GM12891 (cell line): ENCODE measurements at places on chromosomes 3 and 15.

- no peak for DNase-seq
Measured at GRCh38 chr3:194285850-194286197, 65.3 kb downstream of the CPN2 start.

DNA sequence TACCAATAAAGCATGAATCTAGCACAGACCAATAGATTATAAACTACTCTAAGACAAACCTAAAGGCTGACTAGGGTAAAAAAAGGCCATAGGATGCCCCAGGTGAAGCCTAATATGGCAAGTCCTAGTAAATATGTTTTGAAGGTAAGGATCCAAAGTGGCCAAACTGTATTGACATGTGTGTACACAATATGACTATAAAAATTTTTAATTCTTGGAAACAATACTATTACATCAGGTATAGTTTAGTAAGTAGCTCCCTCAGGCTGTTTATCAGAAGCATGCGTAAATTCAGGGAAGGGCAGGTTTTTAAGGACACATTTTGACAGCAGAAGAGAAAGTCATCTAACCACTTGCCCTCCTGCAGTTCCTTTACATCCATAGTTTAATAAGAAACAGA, 18.8 kb downstream of the GNB4 start:
- no peak for DNase-seq

DNA sequence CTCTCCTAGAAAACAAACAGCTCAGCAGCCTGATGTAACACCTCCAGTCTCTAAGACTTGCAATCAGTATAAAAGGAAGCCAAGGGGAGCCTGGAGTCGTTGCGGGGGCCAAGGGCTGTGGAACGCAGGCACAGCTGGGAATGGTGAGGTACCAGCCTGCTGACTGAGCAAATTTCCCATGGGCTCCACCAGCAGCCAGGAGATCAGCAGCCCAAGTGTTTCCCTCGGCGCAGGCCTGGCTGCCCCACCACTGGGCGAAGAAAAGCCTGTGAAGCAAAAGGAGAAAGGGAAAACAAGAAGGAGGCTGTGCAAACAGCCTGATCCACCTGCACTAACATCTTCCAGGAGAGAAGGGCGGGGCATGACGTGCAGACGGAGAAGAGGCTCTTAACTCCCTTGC, 155.3 kb downstream of the SHQ1 start:
- no peak for DNase-seq

- no peak for DNase-seq
Measured at GRCh38 chr3:32842531-32842931, 24.7 kb downstream of the TRIM71 start.

DNA sequence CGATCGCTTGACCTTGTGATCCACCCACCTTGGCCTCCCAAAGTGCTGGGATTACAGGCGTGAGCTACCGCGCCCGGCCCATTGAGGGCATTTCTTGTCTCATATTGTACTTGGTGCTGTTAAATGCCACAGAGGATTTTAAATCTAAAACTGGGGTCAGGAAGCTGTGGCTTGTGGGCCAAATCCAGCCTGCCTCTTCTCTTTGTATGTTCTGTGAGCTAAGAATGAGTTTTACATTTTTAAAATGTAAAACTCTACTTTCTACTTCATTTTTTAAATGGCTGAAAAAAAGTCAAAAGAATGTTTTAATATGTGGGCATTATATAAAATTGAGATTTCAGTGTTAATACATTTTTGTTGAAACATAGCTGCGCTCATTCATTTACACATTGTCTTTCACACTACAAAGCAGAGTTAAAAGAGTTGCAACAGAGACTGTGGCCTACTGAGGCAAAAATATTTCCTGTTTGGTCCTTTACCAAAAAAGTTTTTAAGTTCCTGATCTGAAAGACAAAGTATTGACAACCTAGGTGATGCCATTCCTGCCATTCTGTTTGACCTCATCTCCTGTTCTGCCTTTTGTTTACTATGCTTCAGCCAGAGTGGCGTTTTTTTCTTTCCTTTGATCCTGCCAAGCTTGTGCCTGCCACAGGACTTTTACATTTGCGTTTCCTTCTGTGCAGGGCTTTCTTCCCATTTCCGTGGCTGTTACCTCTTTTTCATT, 50.4 kb downstream of the PDCD6IP start:
- DNase-seq, result no peak

- no peak for DNase-seq
Measured at GRCh38 chr3:44870375-44871061, 3.9 kb upstream of the TGM4 start.

DNA sequence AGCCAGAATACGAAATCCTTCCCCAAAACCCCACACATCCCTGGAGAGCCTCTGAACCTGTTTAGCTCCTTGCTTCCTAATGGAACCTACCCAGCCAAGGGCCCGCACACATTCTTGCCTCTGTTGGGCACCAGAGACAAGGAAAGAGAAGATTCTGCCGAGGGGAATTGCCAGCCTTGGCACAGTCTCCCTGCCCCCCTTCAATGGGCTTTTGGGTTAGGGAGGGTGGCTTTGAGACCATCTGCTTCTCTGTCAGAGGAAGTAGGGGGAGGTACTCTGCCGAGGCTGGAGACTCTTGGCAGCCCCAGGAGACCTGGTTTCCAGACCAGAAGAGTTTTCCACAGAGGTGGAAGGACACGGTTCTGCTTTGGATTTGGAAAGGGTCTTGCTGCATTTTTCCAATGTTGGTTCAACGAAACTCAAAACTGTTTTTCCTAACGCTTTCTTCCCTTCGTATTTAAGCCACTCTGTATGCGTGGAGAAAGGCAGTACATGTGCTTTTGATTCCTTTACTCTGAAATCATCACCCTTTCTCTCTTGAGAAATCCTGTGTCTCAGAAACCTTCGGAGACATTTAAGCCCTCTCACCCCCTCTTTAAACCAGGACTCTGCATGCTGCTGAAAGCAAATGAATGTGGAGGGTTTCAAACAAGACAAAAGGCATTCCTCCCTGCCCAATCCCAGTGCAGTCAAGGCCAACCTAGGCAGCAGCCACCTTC, 78.8 kb upstream of the PRR23C start:
- DNase-seq, result no peak

GRCh38 chr3:53357458-53357857, 10.1 kb upstream of the DCP1A start:
- DNase-seq, result no peak

- no peak for DNase-seq
Measured at GRCh38 chr3:104521606-104522336, 844.9 kb upstream of the ALCAM start.

- no peak for DNase-seq
Measured at GRCh38 chr3:196966526-196967401, 1.9 kb downstream of the PIGZ start.

GRCh38 chr3:192889679-192890078, 28.0 kb downstream of the MB21D2 start:
- DNase-seq, result no peak
